ENCODE measurements at places on chromosomes 5 and 9. TPM values are rescaled to one million over a fixed set of nuclear protein-coding genes. Genes with fewer than 3 reads are reported as not detected.

Gene PDLIM4
- total RNA-seq, result 66.9 TPM

Gene PTBP3
- 31.2 TPM for total RNA-seq

Gene GARIN3
- not detected for total RNA-seq

Gene DBH
- not detected for total RNA-seq

Gene DELE1
- total RNA-seq, result 40.9 TPM

Gene PFN3
- total RNA-seq, result not detected

Gene CEL
- not detected for total RNA-seq

Gene ST6GALNAC6
- total RNA-seq, result 32.2 TPM

Gene FAM153A
- not detected for total RNA-seq

All from epithelial cell of umbilical artery (primary cell).